ENCODE measurements at places on chromosomes 1 and 21. TPM values are rescaled to one million over a fixed set of nuclear protein-coding genes. Genes with fewer than 3 reads are reported as not detected.

NUP210L gene
- 0.05 TPM for total RNA-seq

AADACL3 gene
- not detected for total RNA-seq

GJA8 gene
- total RNA-seq = not detected

SPRR3 gene
- not detected for total RNA-seq

OLFML3 gene
- 0.15 TPM for total RNA-seq

CD1E gene
- total RNA-seq = not detected

C4BPA gene
- 0.26 TPM for total RNA-seq

HUNK gene
- total RNA-seq = 0.05 TPM

EPHA2 gene
- total RNA-seq = 263 TPM

CDC42BPA gene
- 32.8 TPM for total RNA-seq

MYOM3 gene
- 0.05 TPM for total RNA-seq

AGMAT gene
- total RNA-seq = 3.1 TPM

VSIG8 gene
- not detected for total RNA-seq

FOXD3 gene
- 0.80 TPM for total RNA-seq

SMIM1 gene
- total RNA-seq = 35.5 TPM

RBP7 gene
- total RNA-seq = 28.9 TPM

NID1 gene
- 89.3 TPM for total RNA-seq

ANKRD34A gene
- total RNA-seq = 1.4 TPM

LRRC53 gene
- total RNA-seq = not detected

PTPN14 gene
- total RNA-seq = 209 TPM

CDC42SE1 gene
- total RNA-seq = 81.2 TPM

DPT gene
- total RNA-seq = not detected

LORICRIN gene
- not detected for total RNA-seq

GJA5 gene
- total RNA-seq = not detected

CHRM3 gene
- 0.13 TPM for total RNA-seq

KCNK2 gene
- 0.28 TPM for total RNA-seq

LIPI gene
- not detected for total RNA-seq

Measured in Panc1 (cell line).